ENCODE measurements at places on chromosomes 6 and 20. TPM values are rescaled to one million over a fixed set of nuclear protein-coding genes. Genes with fewer than 3 reads are reported as not detected.
A peak's percentile ranks its signal among the peaks of the same experiment; 100 is the strongest.

The SLC22A2 gene
- total RNA-seq, result not detected

The HEY2 gene
- not detected for total RNA-seq

DNA sequence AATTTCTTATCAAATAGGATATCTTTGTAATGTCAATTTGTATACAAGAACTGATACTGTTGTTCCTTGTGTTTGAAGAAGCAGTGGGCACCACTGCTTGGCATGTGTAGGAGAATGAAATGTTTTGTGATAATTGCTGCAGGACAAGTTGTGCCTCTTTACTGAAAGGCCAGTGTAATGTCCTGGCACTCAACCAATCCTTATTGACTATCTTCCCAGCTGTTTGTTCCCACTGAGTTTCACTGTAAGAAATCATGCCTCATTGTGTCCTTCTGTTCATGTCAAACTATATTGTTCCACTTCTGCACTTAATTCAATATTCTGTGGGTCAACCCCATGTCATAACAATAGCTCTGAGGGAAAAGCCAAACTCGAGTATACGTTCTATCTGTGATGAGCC, 136.1 kb upstream of the FAM83B start:
- peak; percentile 9 for DNase-seq

The KIAA1755 gene
- 0.17 TPM for total RNA-seq

GRCh38 chr6:150664091-150664490, 64.4 kb downstream of the PLEKHG1 start:
- DNase-seq, result no peak

- peak; percentile 19 for DNase-seq
Measured at GRCh38 chr6:50145125-50145524, 95.4 kb upstream of the DEFB112 start.

The GNAS-AS1 gene
- total RNA-seq, result not detected

The DLK2 gene
- 2.4 TPM for total RNA-seq

The TPD52L1 gene
- 0.83 TPM for total RNA-seq

DNA sequence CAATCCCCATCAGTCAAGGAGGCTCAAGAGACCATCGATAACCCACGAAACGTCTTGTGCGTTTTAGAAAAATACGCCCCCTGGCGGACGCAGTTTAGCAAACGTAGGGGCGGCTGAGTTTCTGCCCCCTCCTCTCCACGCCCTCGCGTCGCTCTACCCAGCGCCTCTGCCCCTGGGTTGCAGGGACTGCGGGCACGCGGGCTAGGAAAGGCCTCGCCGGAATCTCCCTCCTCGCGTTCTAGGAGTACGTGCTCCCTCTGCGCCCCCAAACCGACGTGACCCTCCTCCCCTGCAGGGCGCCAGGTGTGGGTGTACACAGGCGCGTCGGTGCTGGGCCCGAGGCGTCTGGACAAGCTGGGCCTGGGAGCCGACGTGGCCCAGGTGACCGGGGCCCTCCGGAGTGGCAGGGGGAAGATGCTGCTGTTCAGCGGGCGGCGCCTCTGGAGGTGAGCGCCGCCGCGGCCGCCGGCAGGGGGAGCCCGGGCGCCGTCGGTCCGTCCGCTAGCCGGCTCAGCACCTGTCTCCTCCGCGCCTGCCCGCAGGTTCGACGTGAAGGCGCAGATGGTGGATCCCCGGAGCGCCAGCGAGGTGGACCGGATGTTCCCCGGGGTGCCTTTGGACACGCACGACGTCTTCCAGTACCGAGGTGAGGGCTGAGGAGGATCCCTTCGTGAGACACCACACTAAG, 5.3 kb downstream of the MMP9 start:
- DNase-seq, result no peak

DNA sequence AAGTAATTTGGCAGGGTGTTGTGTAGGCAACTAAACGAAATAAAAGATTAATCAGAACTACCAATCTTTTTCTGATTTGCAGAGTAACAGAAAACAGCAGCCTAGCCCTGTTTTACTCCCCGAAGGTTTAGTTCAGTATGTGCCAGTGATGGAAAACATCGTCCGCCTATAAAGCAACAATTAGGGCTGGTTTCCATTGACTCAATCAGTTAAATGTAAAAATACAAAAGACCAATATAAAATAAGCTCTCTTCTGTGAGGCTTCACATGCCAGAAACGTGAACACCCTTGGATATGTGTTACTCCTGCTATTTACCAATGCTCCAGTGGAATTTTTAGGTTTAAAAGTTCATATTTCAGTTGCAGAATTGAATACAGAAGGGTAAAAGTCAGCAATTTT, 210.5 kb upstream of the RSPO3 start:
- no peak for DNase-seq

The EBF4 gene
- 0.19 TPM for total RNA-seq

The COL11A2 gene
- total RNA-seq, result 1.1 TPM

DNA sequence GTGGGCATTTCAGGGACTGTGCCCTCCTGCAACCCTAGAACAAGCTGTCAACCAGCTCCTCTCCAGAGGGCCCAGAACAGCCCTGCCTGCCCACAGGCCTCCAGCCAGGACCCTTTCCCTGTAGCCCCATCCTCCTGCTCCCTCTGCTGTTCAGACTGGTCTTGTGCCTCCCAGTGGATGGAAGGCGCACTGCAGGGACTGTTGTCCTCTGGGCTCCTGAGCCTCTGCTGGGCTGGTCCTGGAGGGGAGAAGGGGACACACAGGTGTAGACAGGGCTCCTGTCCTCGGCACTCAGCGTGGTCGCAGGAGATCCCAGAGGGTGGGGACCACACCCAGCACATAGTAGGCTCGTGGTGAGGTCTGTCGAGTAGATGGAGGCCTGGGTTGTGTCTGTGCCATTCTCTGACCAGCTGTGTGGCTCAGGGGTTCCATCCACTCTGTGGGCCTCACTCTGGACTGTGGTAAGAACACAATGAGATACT, 11.5 kb downstream of the ITPR3 start:
- peak; percentile 64 for DNase-seq

GRCh38 chr6:26213334-26214075, 126.3 kb downstream of the HFE start:
- no peak for DNase-seq

- DNase-seq, result no peak
Measured at GRCh38 chr20:33445881-33446625, 2.5 kb upstream of the SNTA1 start.

DNA sequence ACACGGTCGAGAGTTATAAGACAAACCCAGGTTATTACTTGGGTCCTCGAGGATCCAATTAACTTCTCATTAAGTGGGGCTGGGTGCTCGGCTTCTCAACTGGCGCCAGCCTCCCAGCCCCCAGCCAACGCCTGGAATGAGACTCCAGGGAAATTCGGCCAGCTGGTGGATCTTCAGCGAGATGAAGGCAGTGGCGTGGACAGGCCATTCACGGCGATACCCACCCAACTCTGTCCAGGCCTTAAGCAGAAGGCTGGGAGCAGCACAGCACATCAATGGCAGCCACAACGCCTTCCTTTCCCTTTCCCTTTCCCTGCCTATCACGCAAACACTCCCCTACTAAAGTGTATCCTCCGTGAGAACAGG, 868 bp downstream of the METTL24 start:
- DNase-seq, result no peak

DNA sequence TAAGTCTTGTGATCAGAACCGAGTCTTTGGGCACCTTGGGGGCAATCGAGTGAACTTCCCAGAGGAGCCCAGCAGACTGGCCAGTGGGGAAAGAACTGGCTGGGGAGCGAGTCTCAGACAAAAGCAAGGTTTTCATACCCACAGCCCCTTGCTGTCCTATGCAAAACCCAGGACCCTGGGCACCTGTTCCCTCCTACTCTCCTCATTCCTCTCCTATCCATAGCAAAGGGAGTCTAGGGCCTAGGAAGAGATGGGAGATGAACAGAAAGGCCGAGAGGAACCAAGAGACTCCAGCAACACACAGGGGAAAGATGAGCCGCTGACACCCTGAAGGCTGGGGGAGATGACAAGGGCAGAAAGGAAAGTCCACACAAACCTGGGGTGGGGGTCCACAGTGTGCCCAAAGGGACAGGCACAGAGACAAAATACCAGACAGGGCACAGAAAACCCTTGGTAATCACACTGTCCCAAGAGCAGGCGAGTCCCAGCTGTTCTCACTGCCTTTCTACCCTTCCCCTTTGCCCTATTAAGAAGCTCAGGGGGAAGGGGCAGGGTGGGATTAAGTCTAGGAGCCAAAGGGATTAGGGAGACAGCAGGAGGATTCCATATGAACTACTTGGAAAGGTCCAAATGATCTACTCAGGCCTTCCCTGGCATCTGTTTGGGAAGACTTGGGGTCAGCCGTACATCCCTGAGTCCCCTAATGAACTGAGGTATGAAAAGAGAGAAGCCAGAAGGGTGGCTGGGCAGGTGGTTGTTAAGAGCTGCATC, 6.5 kb downstream of the PPP1R18 start:
- DNase-seq, result no peak

The SPATS1 gene
- total RNA-seq, result not detected

- DNase-seq, result peak; percentile 6
Measured at GRCh38 chr20:11401988-11402387, 515.7 kb upstream of the BTBD3 start.

DNA sequence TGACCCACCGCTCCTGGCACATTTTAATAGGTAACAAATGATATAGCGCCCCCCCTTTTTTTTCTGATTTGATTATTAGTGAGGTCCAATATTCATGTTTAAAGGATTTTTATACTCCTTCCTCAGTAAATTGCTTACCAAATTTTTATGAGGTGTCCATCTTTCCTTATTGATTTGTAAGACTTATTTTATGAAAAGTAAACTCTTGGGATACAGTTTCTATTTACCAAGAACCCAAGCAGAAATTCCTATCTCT, 25.1 kb downstream of the TRIM27 start:
- no peak for DNase-seq

The BPIFB1 gene
- total RNA-seq, result not detected

DNA sequence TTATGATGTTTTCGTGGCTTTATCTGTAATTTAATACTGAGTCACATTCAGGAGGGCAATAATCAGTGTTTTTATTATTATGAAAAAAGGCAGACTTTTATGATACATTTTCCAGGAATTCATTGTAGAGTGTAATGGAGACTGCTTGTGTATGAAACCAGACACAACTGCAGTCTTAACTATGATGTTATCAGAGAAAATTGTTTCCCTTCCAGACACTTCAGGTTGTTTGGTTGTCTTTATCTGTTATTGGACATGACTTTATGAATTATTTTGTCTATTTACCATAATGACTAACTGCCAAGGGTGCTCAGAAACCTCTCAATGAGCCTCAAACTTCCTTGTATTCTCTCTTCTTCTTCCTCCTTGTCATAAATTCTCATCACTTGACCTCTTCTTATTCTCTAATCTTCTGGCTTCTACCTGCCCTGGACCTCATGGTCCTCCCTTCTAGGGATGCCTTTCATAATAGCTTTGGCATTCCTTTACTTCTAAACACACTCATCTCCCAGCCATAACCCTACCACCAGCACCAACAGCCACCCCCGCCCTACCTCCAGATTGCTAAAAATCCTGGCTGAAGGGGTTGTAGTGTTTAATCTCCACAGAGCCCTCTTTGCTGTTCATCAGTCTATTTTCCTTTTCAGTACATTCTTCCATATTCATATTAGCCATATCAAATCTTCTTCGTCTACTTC, 492.5 kb downstream of the CDKAL1 start:
- DNase-seq, result peak; percentile 47

GRCh38 chr20:39326050-39326449, 363.9 kb downstream of the DHX35 start:
- no peak for DNase-seq

GRCh38 chr6:33592280-33592594, 12.2 kb upstream of the BAK1 start:
- DNase-seq, result no peak
